NB4 (cell line): ENCODE measurements at places on chromosomes 1 and 21.
A peak's percentile ranks its signal among the peaks of the same experiment; 100 is the strongest.

DNA sequence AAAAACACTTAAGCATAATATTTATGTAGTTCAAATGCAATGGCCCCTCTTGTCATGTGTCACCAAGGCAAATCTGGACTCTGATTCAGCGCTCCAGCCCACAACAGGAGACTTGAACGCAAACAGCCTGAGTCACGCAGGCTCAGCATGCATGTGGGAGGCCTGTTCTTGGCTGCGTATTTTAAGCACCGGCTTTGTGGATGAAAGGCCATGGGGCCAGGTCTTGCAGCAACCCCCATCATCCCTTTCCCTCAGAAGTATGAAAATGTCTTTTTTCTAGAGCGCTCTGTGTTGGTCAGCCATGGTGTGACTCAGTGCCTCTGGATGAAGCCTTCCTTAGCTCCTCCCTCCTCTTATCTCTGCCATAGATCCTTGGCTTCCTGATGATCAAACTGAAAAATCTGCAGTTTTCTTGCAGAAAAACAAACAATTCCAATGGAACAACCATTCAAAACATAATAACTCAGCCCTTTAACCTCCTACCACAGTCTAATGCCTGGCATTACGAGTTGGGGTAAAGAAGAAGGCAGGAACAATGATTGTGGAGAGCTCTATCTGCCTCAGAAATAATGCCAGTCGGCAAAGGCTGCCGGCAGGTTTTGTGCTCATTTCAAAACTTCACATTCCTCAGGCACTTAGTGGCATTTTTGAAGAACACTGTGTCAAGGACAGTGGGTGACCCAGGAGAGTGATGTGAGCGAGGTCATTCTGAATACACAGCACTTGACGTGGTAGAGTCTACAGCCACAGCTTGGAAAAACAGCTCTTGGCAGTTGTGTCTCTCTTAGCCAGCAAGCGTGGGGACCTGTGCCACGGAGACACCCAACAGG, 167.5 kb downstream of the CLIC6 start:
- peak; percentile 96 for DNase-seq

DNA sequence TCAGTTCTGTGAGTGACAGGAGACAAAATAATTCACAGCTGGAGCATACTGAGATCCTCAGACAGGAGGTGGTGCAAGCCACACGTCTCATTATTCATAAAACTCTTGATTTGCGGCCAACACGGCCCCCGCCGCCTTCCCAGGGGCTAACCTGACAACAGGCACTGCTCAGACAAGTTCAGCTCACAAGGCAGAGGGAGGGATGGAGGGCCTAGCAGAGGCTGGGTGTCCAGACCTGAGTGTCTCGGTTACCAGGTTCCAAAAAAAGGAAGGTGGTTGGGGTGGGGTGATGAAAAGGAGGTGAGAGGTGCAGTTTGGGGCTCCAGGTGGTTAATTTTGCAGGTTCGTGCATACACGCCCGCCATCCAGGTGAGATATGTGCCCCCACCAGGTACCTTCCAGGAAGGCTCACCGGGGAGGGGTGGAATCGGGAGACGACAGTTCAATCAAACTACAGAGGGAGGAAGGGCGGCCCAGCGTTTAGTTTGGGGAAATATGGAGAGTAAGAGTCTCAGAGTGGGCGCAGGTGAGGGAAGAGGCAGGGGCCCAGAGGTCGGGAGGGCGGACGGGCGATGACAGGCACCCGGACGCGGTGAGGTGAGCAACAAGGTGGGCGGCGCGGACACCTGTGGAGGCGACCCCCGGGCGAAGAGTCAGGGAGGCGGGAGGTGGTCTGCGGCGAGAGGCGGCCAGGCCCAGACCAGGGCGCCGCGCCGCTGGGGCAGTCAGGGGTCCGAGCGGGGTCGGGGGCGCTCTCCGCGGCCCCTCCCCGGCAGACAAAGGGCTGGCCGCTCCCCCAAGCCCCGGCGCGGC, 629 bp downstream of the CTNNBIP1 start:
- peak; percentile 64 for DNase-seq

- peak; percentile 2 for DNase-seq
Measured at GRCh38 chr1:218739426-218739825, 394.3 kb downstream of the TGFB2 start.

DNA sequence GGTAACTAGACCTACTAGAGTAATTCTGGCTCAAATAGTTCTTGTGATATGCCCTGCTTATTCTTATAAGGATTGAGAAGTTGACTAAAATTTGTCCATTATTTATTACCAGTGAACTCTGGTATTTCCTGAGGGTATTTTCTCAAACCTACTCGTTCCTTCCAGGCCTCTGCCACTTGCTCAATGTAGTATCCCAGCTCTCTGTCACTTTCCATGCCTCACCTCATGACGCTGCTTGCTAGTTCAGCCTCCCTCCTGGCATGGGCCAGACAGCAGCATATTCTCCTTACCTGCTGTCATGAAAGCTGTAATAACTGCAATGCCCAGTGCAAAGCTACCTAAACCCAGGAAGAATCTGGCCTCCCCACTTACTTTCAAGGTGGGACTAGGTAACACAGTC, 602.9 kb upstream of the ADAMTS5 start:
- no peak for DNase-seq

DNA sequence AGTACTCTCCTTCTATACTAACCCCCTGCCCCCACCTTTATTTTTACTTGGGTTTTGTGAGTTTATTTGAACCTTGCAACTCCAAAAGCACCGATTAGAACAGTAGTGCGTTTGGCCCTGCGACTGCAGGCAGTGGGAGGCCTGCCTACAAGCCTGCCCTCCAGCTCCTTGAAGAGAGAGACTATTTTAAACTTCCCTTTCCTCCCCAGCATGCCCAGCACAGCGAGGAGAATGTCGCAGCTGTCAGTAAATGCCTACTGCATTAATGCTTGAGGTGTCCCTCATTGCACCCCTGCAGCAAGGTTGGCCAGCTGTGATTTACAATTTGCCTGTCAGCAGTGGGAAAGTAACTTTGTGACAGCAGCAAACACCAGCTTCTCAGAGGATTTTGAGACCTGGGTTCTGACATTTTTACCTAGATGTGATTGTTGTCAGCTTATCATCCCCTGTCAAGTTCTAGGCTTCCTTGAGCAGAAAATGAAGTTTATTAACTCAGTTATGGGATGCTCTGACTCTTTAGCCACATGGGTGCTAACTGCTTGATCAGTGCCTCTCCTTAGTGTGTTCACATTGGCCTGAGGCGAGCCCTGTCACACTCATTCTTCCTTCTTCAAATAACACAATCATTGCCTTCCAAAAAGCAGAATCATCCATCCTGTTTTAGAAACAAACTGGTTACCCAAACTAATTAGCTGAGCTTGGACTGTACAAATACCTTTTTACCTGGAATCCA, 170.6 kb downstream of the PDE4B start:
- no peak for DNase-seq

DNA sequence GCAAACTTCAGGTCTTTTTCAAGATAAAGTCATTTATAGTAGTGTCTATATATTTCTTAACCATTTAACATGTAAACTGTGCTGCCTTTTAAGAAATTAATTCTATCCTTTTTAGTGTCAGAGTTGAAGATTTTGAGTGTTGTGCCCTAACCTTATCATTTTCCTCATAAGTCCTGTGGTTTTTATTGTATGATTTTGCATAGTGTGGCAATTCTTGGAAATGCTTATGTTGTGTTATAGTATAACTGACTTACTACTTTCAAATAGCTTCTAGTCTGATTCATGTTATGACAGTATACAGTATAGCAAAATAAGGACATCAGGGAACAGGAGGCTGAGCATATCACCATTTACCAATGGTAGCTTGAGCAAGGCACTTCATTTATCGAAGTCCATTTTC, 99.1 kb downstream of the PTBP2 start:
- no peak for DNase-seq

- no peak for DNase-seq
Measured at GRCh38 chr1:196445775-196446174, 162.5 kb downstream of the KCNT2 start.

DNA sequence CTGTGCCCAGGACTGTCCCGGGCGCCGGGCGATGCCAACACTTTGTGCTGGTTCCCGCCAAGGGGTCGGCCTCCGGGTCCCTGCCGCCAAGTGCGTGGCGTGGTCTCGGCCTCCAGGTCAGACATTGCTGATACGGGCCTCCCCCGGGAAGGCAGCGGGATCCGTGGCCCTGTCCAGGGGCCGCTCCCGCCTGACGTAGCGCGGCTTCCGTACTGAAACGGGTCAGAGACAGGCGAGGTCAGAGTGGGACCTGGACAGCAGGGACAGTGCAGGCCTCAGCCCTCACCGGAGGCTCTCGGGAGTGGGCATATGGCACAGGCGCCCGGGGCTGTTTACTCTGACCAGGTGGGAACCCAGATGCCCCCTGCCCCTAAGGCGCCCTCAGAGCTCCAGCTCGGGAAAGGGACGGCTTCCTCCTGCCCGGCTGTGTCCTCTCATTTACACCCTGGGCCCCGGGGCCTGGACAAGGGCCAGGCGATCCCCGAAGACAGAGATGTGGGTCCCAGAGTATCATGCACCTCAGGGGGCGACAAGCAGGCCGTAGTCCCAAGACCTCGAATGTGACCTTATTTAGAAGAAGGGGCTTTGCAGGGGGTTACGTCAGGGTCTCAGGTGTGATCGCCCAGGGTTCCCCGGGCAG, 8.8 kb upstream of the RNF223 start:
- DNase-seq = no peak

GRCh38 chr1:96568639-96569038, 152.9 kb upstream of the PTBP2 start:
- DNase-seq = no peak

- peak; percentile 8 for DNase-seq
Measured at GRCh38 chr1:236018885-236019453, 45.9 kb downstream of the NID1 start.

DNA sequence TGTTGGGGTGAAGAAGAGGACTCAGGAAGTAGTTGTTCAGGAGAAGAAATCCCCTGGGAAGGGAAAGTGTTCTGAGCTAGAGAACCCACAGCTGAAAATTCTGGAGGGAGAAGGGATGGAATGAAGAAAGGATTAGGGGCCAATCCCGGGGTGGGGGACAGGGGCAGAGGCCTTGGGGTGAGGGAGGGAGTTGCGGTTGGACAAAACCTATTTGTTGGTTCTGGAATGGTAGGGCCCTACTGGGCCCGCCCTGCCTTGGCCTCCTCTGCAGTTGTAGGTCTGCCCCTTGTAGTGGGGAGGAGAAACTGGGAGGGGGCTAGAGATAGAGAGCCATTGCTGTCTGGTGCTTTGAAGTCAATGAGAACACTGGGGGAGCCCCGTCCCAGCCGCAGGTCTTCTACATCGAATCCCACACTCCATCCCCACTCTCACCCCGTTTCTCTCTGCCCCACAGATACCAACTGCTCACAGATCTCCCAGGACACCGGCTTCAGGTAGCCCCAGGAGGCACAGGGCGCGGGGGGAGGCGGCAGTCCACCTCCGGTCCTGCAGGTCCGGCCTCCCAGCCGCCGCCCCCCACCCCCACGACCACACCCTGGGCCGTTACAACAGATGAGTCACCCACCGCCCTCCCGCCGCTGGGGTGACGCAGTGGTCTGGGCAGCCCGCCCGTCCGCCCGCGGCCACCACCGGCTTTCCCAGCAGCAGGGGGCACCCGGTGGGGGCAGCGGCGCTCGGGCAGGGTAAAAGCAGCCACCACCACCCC, 1.1 kb downstream of the TAGLN2 start:
- peak; percentile 89 for DNase-seq

DNA sequence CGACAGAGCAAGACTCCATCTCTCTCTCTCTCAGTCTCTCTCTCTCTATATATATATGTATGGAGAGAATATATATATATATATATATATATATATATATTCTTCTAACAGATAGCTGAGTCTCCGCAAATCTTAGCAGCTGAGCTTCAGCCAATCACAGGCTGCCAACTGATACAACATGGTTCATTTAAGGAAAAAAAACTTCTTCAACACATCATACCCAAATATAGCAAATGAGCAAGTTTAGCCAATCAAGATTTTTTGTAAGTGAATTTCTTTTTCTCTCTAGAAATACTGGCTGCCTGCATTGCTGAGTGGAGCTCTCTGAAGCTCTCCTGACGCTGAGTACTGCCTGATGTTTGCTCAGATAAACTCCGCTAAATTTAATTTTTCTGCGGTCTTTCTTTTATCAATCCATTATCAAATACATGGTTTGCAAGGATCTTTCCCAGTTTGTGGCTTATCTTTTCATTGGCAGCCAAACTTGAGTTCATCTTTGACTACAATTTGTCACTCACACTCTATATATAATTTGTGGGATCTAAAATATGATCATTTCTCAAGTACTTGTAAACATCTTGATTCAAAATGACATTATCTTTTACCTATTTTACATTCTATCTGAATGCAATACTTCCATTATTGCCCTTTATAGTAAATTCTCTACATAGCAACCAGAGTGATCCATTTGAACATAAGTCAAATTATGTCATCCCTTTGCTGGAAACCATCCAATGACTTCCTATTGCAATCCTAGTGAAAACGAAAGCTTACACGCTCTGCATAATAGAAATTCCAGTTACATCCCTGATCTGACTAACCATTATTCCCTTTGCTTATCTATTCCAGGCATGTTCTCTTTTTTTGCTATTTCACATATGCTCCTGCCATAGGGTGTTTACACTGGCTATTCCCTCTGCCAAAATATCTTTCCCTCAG, 2131.7 kb downstream of the MRPL39 start:
- no peak for DNase-seq

GRCh38 chr1:54364995-54365394, 41.2 kb downstream of the SSBP3 start:
- no peak for DNase-seq

DNA sequence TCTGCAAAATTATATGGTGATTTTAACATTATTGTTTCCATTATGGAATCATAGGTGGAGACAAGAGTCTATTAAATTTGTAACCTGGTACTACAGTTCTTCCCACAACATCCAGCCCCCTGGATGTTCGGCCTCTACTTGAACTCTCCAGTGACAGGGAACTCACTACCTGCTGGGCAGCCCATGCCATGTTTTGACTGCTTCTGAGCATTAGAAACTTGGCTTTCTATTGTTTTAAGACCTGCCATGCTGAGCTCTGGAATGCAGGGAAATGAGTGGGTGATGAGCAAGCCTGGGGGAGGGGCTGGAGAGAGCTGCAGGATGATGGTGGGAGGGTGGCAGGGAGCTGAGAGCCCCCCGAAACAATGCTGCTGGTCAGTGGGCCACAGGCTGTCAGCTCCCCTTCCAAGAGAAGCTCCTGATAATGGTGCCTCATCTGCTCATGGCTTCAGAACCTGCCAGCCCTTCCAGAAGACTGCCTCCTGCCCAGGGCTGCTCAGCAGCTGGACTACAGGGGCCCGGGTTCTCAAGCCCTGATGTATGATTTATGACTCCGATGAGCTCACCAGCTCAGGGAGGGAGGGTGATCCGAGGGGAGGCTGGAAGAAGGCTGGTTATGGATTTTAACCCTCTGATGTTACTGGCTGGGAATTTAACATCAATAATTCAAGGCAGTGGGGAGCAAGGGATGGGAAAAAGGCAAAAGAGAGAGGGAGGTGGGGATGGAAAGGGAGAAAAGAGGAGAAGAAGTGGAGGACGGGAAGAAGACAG, 205.0 kb downstream of the HIVEP3 start:
- no peak for DNase-seq

- DNase-seq = no peak
Measured at GRCh38 chr1:29789910-29790247, 553.6 kb downstream of the PTPRU start.

GRCh38 chr1:25713961-25714360, 86.0 kb upstream of the SELENON start:
- no peak for DNase-seq

- no peak for DNase-seq
Measured at GRCh38 chr1:203512517-203512847, 18.5 kb downstream of the OPTC start.
